ENCODE measurements at places on chromosomes 2 and 18. TPM values are rescaled to one million over a fixed set of nuclear protein-coding genes. Genes with fewer than 3 reads are reported as not detected.

UGT1A10 gene
- not detected for polyA plus RNA-seq

EDAR gene
- polyA plus RNA-seq, result 0.37 TPM

GRCh38 chr2:143158098-143158497, 28.9 kb downstream of the ARHGAP15 start:
- DNase-seq, result no peak

DNA sequence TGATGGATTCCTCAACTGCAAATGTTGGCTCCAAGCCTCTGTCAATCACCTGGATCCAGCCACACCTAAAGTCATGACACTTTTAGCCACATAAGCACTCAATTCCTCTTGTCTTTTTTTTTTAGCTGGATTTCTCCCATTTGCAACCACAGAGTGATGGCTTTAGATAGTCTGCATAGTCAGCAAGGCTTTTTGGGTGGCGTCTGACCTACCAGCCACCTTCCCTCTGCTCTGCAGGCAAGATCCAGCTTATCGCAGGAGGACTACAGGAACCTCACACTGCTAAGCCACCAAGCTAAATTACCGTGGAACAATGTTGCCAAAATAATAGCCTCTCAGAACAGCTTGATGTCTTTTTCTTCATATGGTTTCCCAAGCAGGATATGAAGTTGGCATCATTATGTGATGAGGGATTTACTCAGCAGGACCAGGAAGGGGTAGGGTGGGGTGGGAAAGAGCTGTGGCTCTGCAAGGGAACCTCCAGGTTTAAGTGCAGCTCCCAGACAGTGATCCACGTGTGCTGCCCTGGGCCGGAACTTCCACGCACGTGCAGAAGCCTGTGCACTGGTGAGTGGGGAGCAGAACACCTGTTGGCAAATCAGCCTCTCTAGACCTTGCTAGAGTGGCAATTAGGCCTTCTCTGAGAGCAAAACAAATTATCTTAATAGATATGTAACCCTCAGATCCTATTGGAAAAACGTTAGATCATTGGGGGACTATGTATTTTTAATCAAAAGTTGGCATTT, 170.6 kb upstream of the NCK2 start:
- no peak for DNase-seq

- no peak for DNase-seq
Measured at GRCh38 chr2:11540996-11541692, 7.3 kb downstream of the GREB1 start.

- DNase-seq, result no peak
Measured at GRCh38 chr2:205837663-205838062, 155.4 kb downstream of the NRP2 start.

DNA sequence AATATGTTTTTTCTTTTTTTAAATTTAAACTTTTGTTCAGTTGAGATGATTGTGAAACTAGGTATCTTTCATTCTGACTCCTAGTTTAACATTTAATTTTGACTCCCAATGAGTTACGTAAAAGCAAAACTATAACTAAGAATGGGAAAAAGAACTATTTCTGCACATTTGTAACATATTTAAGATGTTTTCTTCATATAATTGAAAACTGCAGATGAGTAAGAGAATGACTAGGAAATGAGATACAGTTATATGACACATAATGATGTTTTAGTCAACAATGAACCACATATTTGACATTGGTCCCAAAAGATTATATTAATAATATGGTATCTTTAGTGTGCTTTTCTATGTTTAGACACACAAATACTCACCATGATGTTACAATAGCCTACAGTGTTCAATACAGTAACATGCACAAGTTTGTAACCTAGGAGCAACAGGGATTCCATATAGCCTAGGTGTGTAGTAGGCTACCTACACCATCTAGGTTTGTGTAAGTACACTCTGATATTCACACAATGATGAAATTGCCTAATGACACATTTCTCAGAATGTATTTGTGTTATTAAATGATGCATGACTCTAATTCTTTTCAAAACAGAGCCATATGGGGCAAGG, 12.6 kb downstream of the ERMN start:
- DNase-seq, result no peak

LANCL1 gene
- 47.2 TPM for polyA plus RNA-seq
